Activated CD4-positive, CD25-positive, alpha-beta regulatory T cell treated with anti-CD3 and anti-CD28 coated beads, Interleukin-2, amount 50 U/mL, for 72 hours (primary cell): ENCODE measurements at places on chromosomes 1 and 21.

DNA sequence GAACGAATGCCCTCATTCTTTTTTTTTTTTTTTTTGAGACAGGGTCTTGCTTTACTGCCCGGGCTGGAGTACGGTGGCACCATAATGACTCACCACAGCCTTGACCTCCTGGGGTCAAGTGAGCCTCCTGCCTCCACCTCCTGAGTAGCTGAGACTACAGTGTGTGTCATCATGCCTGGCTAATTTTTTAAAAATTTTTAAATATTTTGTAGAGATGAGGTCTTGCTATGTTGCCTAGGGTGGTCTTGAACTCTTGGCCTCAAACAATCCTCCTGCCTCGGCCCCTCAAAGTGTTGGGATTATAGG, 69.4 kb downstream of the ALG14 start:
- DNase-seq = no peak

DNA sequence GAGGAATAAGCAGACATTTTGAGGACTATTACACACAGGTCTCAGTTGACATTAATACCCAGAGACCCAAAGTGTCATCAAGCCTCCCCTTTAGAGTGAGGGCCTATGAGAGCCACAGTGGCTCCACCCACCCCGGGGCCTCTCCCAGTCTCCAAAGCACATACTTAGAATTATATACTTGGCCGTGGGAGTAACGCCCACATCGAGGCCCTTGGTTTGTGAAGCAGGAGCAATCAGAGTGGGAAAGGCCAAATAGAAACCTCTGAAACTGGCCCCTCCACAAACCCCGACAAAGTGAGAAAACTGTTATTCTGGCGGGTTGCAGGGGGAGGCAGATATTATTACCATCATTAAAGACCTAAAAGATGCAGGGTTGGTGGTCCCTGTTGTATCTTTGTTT, 7.0 kb upstream of the DESI2 start:
- DNase-seq = no peak

- DNase-seq = no peak
Measured at GRCh38 chr21:39096754-39097153, 86.5 kb downstream of the PSMG1 start.

- DNase-seq = no peak
Measured at GRCh38 chr1:234208791-234209190, 164.5 kb upstream of the COA6 start.

GRCh38 chr1:59076612-59077011, 220.3 kb upstream of the FGGY start:
- DNase-seq = no peak

DNA sequence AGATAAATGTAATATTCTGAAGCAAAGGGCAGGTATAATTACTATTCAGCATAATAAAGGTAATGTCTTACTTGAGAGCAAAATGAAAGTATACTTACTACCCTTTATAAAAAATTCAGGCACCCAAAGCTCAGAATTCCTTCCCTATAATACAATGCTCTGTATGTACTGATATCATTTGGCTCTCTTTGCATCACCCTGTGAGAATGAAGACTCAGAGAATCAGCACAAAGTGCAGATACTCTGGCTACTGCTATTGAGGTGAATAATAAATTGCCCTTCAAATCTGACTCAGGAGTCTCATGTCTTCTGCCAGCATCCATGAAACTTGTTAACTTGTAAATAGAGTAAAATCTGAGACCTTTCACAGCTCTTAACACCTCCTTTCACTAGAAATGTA, 108.5 kb upstream of the KCTD3 start:
- no peak for DNase-seq

DNA sequence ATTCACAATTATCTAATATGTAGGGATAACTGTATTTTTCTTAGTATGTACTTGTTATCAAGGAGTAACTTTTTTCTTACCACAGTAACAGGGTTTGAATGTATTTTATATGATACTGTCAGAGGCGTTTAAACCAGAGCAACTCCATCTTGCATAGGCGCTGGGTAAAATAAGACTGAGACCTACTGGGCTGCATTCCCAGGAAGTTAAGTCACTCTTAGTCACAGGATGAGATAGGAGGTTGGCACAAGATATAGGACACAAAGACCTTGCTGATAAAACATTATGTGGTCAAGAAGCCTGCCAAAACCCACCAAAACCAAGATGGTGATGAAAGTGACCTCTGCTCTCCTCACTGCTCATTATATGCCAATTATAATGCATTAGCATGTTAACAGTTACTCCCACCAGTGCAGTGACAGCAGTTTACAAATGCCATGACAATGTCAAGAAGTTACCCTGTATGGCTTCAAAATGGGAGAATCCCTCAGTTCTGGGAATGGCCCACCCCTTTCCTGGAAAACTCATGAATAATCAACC, 64.8 kb downstream of the RPE65 start:
- DNase-seq = no peak

- DNase-seq = no peak
Measured at GRCh38 chr1:32540605-32541004, 1.4 kb downstream of the ZBTB8A start.

DNA sequence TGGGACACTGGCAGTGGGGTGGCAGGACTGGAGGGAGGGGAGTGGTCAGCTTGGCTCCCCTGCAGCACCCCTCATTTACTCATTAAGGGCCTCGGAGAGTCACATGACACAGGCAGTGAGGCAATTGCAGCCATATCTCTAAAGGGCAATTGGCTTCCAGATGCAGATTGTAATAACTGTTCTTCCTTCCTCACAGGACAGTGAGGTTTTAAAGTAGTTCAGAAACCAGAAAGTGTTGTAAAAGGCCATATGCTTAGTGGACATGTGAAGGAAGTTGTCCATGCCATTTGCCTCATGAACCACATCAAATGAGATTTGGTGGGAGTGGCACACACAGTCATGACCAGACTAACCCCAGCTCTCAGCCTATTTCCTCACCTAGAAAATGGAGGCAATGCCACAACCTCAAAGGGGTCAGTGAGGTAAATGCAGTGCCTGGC, 11.1 kb downstream of the MTX1 start:
- DNase-seq = no peak

DNA sequence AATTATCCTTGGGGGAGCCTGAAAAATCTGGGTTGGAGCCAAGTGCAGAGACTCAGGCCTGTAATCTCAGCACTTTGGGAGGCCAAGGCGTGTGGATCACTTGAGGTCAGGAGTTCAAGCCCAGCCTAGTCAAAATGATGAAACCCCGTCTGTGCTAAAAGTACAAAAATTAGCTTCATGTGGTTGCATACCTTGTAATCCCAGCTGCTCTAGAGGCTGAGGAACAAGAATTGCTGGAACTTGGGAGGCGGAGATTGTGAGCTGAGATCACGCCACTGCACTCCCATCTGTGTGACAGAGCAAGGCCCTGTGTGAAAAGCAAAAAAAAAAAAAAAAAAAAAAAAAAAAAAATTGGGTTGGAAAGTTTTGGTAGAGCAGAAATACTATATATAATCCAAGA, 1563.6 kb upstream of the PRMT6 start:
- DNase-seq = no peak
